Uterus (tissue), 4 donors: ENCODE measurements at places on chromosomes 2 and 18.

GRCh38 chr2:122515731-122516290, 760.4 kb downstream of the TSN start:
- DNase-seq: no peak

DNA sequence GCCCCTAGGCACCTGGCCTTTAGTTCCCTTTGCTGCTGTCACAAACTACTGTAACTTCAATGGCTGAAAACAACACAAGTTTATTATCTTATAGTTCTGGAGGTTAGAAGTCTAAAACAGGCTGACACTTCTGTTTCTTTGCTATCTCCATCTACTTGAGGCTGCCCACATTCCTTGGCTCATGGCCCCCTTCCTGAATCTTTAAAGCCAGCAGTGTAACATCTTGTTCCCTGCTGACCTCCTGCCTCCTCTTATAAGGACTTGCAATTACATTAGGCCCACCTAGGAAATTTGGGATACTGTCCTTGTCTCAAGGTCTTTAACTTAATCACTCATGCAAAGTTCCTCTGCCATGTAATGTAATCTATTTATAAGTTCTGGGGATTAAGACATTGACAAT, 6.5 kb downstream of the SMYD1 start:
- no peak for DNase-seq

GRCh38 chr2:100842241-100842922, 22.4 kb downstream of the NPAS2 start:
- no peak for DNase-seq

- no peak for DNase-seq
Measured at GRCh38 chr18:79203017-79203605, 133.9 kb downstream of the ATP9B start.

DNA sequence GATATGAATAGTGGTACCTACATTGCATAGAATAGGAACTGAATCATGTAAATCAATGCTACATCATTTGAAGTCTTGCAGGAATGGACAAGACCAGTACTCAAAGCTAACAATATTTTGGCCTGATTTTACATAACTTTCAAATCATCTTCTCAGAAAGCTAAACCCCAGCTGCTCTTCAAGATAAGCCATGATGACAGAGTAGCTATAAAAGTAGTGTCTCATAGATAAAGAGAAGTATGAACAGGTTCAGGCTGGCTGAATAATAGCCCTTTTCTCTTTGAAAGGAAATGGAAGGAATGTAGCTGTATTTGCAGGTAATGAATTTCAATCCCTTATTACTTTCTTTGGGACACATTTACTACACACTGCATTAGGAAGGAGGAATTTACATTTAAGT, 28.2 kb downstream of the TSPYL6 start:
- no peak for DNase-seq
